ENCODE measurements at places on chromosomes 2 and 18.

GRCh38 chr2:133641497-133641896 is 73.2 kb upstream of the NCKAP5 start:
- peak; percentile 51 for DNase-seq

GRCh38 chr2:18124116-18124835 is 245.8 kb downstream of the KCNS3 start:
- no peak for DNase-seq

DNA sequence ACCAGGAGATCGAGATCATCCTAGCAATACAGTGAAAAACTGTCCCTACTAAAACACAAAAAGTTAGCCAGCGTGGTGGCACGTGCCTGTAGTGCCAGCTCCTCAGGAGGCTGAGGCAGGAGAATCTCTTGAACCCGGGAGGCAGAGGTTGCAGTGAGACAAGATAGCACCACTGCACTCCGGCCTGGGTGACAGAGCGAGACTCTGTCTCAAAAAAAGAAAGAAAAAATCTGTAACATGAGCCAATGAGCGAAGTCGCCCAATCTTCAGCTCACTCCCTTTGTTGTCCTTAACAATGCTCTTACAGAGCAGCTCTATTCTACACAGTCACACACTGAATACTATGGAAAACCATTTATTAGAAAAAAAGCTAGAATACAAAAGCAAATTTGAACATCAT is 22.0 kb downstream of the FAM98A start:
- DNase-seq = no peak

DNA sequence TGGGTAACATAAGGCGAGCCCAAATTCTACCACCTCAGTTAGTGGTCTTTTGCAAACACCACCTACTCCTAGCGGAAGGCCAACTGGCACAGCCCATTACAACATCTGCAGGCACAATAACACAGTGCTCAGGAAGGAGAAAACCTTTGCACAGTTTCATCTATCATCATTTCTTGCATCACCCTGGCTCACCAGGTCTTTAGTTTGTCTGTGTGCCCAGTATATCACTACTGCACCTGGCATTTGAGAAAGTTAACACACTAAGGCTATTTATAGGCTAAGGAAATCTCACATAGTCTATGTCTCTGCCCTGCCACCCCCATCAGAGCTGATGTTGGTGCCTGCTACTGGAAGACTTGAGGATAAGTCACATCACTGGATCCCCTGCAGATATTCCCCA is 484.0 kb downstream of the SATB2 start:
- no peak for DNase-seq

DNA sequence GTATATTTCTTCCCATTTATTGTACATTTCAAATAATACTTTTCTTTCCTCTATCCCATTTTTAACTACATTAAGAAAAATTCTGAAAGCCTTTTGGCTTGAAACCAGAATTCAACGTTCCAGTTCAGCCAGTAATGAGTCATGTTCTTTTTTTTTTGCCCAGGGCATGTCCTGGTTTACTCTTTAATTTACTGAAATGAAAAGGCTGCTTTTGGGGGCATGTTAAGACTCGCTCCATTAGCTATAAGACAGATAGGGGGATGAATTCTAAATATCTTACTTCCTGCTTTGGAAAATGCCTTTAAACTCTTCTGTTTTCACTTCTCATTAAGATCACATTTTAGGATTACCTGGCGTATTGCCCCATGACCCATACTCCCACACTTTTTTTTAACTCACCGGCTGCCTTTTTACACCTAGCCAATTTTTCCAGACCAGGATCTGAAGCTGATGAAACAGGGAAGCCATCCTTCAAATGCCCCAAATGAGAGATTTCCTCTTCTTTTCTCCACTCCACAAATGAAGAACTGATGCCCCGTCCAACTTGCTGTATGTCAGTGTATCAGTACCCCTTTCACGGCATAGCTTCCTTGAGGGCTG is 585 bp downstream of the ABCA12 start:
- DNase-seq = peak; percentile 64

- DNase-seq = peak; percentile 83
Observed at GRCh38 chr2:201158111-201158929, 24.6 kb upstream of the CASP10 start.

DNA sequence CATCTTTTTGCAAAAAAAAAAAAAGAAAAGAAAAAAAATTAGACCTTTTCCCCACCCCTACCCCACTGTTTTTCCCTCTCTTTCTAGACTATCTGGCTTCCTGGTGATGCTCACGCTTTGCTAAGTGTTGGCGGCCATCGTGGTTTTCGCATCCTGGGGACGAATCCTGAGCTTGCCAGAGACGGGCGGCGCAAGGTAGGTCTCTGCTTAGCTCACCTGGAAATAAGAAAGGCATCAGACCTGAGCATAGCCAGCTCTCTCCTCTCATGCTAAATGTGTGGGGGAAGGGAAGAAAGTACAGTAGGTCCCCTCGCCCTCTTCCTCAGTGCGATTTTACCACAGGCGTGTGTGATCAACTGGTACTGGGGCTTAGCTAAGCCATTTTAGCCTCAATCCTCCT is 90.5 kb downstream of the KLHL29 start:
- DNase-seq = no peak

- peak; percentile 62 for DNase-seq
Observed at GRCh38 chr2:112137516-112138158, 548 bp upstream of the FBLN7 start.

GRCh38 chr18:77376733-77377094 is 127.1 kb downstream of the GALR1 start:
- no peak for DNase-seq

GRCh38 chr2:147588191-147588590 is 256.6 kb upstream of the ACVR2A start:
- peak; percentile 60 for DNase-seq

- no peak for DNase-seq
Observed at GRCh38 chr2:98507891-98508708, 63.4 kb downstream of the INPP4A start.

GRCh38 chr18:6939972-6940371 is 177.6 kb downstream of the LAMA1 start:
- no peak for DNase-seq

GRCh38 chr18:73693091-73693490 is 454.5 kb downstream of the FBXO15 start:
- no peak for DNase-seq

DNA sequence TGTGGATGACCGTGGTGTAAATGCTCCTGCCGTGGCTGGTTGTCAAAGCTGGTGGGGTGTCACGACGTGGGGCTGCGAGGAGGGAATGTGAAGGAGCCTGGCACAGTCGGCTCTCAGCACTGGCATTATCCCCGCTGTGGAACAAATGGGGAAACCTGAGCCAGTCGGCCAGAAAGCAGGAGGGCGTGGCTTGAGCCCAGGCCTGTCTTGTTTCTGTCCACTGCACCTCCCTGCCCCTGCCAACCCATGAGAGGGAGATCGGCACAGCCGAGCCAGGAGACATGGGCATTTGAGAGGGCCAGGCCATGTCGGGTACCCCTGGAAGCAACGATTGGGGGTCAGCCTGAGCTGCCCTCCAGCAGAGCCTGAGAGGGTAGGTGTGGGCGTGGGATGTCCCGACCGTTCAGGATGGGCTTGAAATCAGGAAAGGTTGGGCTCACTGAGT is 44.5 kb downstream of the PDIA6 start:
- DNase-seq = no peak

DNA sequence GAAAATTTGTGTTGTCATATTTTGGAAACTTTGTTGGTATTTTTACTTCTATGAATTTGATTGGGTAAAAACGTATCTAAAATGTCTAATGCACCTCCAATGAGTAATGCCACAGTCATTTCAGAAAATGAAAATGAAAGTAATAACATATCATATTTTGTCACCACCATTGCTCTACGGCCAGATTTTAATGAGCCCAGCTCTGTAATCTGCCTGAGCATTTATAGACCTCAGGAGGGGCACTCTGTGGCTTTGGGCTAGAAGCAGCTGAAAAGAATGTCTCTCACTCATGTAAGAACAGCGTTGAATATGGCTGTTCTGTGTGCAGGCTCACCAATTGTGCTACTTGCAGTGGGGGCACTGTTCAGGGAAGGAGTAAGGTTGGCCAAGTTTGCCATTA is 32.7 kb upstream of the ABCA12 start:
- DNase-seq = peak; percentile 47

DNA sequence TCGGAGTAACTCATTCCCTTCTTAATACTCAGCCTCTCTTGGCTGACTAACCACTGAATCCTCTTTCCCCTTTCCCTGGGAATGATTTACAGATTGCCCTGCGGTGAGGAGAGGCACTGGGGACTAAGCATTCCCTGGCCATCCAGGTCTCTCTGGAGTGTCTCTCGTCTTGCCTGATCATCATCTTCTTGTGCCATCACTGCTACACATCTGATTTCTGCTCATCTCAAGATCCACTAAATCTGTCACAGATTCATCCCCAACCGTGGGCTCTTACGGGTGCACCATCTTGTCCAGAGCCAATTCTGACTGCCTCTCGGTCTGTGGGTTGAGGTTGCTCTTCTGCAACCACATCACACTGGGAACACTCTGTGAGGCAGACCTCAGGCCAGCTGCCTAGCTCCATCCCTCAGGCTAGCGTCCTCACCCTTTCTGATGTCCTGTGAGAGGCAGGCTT is 12.0 kb downstream of the SFTPB start:
- peak; percentile 90 for DNase-seq

- DNase-seq = no peak
Observed at GRCh38 chr2:127515383-127515915, 10.8 kb downstream of the IWS1 start.

- no peak for DNase-seq
Observed at GRCh38 chr2:31083234-31083993, 54.8 kb downstream of the GALNT14 start.

DNA sequence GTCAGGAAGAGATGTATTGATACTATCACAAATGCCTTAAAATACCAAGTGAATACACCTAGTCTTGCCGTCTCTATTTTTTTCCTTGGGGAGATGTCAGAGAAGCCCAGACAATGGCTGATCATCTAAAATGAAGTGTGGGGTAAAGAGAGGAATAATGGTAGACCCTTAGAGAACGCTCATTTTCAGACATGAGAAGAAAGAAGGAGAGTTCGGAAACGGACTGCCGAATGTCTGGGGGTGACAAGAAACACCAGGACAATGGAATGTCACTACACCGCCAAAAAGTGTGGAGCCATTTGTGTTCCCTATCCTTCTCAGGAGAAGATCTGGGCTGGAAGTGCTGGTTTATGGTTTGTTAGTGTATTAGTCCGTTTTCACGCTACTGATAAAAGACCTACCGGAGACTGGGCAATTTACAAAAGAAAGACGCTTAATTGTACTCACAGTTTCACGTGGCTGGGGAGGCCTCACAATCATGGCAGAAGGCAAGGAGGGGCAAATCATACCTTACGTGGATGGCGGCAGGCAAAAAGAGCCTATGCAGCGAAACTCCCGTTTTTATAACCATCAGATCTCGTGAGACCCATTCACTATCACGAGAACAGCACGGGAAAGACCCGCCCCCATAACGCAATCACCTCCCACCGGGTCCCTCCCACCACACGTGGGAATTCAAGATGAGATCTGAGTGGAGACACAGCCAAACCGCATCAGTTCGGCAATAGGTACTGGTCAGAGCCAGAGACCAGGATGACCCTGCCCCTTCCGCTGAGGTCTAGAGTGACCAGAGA is 743.7 kb downstream of the GALR1 start:
- DNase-seq = no peak

- DNase-seq = peak; percentile 41
Observed at GRCh38 chr2:204628926-204629712, 83.8 kb downstream of the PARD3B start.

- no peak for DNase-seq
Observed at GRCh38 chr2:218432676-218433365, 13.9 kb downstream of the VIL1 start.

DNA sequence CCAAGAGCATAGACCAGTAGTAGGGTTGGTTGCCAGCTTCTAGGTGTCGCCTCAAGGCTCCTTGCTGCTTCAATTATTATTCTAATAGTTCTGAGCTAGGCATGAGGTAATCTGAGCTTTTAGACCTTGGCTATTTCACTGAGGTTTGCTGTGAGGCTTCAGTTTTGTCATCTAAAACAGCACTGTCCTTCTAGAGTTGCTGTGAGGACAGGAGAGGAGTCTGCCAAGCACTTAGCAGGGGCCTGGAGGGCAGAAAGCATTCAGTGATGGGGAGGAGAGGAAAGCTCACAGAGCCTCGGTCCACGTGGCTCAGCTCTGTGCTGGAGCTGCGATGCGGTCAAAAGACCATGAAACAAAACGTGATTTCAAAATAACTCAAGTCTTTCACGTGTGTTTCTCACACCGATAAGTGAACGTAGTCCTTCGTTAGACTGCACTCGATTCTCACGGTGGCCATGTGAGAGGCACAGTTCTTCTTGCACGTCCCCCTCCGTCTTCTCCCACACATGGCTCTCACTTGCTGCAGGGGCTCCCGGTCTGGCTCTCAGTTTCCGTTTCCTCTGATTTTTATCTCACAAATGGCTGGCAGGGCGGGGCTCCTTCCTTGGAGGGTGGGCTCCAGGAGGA is 113.7 kb downstream of the B3GNT2 start:
- DNase-seq = peak; percentile 13

DNA sequence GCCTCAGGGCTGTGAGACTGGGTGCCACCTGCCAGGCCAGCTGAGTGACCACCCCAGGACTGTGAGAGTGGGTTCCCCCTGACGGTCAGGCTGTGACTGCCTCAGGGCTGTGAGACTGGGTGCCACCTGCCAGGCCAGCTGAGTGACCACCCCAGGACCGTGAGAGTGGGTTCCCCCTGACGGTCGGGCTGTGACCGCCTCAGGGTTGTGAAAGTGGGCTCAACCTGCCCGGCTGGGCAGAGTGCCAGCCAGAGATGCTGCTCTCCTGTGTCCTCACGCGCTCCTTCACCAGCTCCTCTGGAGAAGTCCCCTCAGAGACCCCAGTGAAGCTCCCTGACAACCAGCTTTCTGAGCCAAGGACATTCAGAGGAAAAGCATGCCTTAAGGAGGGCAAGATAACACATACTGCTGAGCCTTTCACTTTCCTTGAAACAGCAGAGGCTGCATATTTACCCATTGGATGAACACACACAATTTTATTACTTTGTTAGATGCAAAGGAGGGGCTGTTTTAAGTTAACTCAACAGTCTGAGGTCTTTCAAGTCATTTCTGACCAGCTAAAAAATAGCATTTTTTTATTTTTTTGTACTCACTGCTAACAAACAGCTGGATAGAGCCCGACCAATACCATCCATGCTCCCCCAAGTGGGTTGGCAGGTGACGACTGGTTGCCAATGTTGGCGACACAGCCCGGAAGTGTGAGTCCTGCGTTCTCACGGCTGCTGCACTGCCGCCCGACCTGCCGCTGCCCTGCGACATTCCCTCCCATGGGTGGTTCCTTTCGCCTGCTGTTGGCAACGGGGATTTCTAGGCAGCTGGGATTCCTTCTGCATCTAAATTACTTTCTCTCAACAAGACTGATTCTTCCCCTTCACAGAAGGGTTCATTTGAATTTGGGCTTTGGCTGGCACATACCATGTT is 70.7 kb downstream of the NDUFA10 start:
- peak; percentile 18 for DNase-seq

DNA sequence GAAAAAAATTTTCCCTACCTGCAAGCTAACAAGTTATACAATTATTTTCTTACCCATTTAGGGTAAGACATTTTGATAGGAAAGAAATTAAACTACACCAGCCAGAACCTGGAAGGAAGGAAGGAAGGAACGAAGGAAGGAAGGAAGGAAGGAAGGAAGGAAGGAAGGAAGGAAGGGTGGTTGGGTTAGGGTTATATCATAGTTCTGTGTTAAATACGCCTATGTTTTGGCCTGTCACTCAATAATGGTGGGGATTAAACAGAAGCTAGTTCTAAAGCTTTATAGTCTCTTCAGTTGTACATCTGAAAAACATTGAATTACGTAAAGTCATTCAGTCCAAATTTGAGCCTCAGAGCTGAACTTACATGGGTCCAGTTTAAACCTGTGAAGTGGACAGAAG is 74.9 kb upstream of the DNMT3A start:
- no peak for DNase-seq

All from EH (cell line).